Breast epithelium (tissue), 4 donors: ENCODE measurements at places on chromosomes 7 and 10. TPM values are rescaled to one million over a fixed set of nuclear protein-coding genes. Genes with fewer than 3 reads are reported as not detected.
A peak's percentile ranks its signal among the peaks of the same experiment; 100 is the strongest.

DNA sequence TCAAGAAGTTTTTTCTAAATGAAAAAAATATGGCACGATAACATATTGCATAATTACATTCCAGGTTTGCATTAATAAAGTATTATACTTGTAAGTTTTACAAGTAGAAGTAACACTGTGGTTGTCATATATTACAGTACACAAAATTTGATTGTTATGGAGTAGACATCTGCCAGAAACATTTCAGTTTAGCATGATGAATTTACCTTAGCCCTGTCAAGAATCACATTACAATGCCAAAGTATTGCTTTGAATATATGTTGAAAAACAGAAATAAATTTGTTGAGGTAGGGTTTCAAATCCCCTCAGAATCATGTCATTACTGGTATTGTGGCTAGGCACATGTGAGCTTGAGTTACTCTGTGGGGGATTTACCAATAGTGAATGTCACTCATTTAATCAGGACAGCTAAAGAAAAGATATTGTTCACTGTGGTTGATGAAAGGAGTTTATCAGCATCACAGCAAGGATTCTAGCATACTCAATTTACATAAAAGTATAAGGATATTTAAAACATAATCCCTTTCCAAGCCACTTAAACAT is 112.1 kb downstream of the MDFIC start:
- no peak for DNase-seq

- no peak for DNase-seq
Observed at GRCh38 chr7:157692460-157693011, 355.7 kb downstream of the DNAJB6 start.

DNA sequence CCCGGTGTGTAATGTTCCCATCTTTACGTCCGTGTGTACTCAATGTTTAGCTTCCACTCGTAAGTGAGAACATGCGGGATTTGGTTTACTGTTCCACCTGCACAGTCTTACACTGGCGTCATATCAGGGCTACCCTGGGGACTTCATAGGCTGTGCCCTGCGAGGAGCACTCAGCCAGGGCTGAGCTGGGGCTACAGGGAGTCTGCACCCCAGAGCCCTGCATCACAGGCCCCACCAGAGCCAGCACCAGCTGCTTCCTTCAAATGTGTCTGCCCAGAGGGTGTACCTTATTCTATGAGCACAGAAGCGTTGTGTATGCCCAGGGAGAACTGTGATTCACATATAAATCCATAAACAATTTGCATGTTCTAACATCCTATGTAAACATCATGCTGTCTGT is 277.1 kb downstream of the TCERG1L start:
- peak; percentile 25 for DNase-seq

DNA sequence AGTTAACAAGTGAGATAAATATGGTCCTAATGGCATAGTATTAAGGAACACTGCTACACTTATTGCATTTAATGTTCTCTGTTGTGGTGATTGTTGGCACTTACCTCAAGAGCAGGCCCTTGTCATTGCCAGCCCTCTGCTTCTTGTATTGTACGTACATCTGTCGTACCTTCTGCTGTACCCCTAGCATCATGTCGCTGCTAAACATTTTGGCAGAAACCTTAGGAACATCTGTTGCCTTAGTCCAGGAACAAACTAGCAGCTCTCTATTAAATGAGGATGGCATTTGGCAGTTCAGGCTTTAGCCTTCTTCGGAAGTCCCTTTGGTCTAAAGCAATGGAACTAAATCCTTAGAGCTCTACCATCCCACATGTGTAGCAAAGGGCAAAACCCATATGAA is 47.6 kb downstream of the PRKG1 start:
- no peak for DNase-seq

DNA sequence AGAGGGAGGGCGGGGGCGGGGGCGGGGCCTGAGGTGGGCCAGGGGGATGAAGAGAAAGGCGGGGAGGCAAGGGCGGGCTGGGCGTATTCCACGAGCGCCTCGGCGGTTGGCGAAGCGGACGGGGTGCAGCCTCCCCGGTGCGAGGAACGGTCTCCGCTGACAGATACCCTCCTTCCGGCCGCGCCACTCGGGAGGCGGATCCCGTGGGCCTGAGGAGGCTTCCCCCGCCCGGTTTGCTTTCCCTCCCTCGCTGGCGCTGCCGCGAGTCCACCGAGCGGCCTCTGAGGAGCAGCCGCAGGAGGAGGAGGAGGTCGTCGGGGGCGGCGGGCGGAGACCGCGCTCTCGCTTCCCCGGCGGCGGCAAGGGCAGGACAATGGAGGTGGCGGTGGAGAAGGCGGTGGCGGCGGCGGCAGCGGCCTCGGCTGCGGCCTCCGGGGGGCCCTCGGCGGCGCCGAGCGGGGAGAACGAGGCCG is at the start of gene TRIM24:
Gene TRIM24, plus strand, starts transcription at position 84 of the 473 bp plus-strand sequence. Its CDS starts 290 bp downstream, at position 374.
- DNase-seq: no peak

- DNase-seq: no peak
Observed at GRCh38 chr10:92121686-92122492, 169.0 kb downstream of the CPEB3 start.

DNA sequence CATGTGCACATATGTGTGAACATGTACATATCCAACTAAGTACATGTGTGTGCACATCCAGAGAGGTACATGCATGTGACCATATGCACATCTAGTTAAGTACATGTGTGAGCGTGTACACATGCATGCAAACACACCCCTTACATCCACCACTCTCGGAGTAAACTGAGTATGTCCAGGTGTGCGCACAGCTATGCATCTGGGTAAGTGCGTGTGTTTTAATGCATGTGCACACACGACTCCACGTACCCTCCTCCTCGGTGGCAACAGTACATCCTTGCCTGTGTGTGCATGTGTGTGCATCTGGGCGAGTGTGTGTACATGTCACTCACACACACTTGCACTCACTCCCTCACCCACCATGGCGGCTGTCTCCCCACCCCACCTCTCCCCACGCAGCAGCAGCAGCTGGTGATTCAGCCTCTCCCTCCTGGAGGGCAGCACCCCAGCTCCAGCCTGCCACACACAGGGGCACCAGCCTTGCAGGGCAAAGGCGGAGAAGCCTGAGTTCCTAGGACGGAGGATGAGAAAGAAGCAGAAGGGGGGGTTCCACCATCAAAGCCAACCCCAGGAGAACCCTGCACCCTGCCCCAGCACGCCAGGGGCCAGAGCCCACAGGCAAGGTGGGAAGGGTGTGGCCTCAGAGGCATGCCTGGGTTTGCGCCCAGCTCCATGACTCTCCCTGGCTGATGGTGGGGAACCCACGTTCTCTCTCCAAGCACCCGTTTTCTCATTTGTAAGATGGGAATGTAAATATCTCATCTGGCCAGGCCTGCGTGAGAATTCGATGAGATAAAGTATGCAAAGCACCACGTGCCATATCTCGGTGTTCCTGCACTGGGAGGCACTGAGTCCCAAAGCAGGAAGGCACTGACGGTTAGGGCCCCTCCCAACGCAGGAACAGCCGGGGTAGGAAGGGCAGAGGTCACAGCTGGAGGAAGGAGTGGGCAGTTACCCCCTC is 27.7 kb upstream of the DNAAF5 start:
- DNase-seq: no peak

GRCh38 chr10:91709394-91709798 is 76.5 kb upstream of the PPP1R3C start:
- DNase-seq: no peak

GRCh38 chr7:17304926-17305325 is 6.5 kb downstream of the AHR start:
- DNase-seq: no peak

DNA sequence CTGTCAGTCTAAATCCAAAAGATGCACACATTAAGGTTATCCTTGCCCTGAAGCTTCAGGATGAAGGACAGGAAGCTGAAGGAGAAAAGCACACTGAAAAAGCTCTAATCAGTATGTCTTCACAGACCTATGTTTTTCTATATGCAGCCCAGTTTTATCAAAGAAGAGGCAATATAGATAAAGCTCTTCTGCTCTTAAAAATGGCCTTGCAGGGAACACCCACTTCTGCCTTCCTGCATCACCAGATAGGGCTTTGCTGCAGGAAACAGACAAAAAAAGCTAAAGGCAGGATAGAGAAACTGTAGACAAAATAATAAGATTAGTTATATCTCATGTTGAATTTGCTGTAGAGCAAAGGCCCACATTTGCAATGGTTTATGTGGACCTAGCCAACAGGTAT is 14.9 kb upstream of the IFIT1B start:
- DNase-seq: no peak

DNA sequence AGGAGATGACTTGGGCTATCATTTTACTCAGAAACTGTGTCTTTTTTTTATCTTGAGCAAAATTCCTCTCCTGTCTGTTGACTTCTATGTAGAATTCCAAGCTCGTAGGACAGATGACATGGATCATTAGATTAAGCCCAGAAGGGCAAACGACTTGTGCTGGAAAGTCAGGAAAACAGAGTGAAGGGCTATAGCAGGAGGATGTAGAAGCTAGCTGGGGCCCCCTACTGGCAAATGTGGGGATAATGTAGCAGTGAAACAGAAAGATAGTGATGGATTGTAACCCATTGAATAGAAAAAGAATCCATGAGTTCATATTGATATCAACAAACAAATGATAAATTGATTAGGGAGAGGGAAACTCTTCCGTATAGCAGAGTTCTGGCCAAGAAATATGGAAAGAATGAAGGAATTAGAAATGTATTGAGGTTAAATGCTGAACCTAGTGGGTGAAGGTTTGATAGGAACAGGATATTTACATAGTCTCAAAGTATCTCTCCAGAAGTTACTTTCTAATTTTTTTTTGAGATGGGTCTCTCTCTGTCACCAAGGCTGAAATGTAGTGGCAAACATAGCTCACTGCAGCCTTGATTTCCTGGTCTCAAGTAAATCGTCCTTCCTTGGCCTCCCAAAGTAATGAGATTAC is 103.6 kb downstream of the LYZL1 start:
- DNase-seq: no peak

GRCh38 chr10:43122826-43123225 is 15.4 kb upstream of the CSGALNACT2 start:
- no peak for DNase-seq

- DNase-seq: no peak
Observed at GRCh38 chr7:24346129-24346528, 62.1 kb downstream of the NPY start.

DNA sequence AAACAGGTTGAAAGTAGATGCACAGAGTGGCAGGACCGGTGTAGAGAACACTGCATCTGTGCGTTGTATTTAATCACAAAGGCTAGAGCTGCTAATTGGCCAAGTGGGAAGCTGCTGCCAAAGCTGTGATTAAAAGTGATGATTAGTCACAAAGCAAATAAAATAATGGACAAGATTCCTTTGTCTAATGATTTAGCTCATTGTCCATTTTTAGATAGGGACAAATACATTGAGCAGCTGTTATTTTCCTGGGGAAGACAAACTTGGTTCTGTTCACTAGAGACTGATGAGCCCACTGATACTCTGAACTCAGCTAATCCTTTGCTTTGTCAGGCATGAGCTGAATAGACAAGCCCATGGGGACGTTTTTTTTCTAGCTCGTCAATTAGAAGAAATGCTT is 19.7 kb downstream of the UBE3C start:
- no peak for DNase-seq

DNA sequence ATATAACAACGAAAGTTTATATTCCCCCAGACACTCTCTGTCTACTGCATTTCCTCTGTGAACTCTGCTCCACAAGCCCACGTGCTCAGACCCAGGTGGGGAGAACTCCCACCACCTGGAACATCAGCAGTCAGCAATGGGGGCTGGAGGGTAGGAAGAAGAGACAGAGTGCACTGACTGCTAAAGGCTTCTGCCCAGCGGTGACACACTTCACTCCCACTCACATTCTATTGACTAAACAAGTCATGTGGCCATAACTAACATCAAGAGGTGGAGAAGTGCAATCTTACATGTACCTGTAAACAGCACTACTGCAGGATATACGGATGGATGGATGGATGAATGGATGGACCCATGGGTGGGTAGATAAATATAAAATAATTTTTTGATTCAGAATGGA is 122.2 kb downstream of the MPP7 start:
- DNase-seq: no peak

- DNase-seq: no peak
Observed at GRCh38 chr10:130973127-130973839, 338.2 kb downstream of the TCERG1L start.

GRCh38 chr7:141486959-141487358 is 64.3 kb upstream of the AGK start:
- DNase-seq: no peak

DNA sequence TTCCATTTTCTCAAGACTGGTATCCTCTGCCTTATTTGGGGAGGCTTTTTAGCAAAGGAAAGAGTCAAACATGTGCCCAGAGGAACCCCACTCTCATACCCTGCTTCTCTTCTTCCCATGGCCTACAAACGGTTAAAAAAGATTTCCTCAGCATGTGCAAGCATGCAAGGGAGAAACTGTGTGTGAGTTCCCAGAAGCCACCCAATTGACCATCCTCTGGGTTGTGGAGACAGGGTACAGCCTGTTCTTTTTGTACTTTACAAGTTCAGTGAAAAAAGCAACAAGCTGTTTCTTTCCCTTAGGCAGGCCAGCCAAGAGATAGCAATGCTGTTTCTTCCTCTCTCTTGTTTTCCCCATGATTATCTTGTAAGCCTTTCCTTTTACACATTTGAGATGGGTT is 68.8 kb upstream of the MTPN start:
- DNase-seq: no peak

DNA sequence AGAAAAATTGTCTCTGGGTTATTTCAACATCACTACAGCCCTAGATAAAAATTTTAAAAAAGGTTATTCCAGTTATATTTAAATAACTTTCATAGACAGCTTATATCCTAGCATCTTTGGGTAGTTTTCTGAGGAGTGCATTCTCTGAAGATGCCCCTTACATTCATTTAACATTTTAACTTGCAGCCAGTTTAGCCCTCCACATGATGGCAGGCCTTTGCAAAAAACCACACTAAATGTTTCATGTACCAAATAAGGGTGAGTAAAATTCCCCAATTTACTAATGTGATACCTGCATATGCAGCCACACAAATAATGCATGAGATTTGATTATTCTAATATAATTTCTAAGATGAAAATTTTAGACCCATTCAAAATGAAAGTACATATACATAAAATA is 108.4 kb upstream of the ZWINT start:
- no peak for DNase-seq

The LEP gene
- 498 TPM for total RNA-seq

The PTPRN2 gene
- 2.2 TPM for total RNA-seq

The CAPZA2 gene
- 117 TPM for total RNA-seq

The HOXA10 gene
- 21.1 TPM for total RNA-seq

The ARID5B gene
- total RNA-seq: 89.5 TPM

The HOXA6 gene
- total RNA-seq: 7.9 TPM
